Activated CD8-positive, alpha-beta memory T cell treated with anti-CD3 and anti-CD28 coated beads, Interleukin-2, amount 50 U/mL, for 48 hours (primary cell): ENCODE measurements at places on chromosomes 3 and 15.

DNA sequence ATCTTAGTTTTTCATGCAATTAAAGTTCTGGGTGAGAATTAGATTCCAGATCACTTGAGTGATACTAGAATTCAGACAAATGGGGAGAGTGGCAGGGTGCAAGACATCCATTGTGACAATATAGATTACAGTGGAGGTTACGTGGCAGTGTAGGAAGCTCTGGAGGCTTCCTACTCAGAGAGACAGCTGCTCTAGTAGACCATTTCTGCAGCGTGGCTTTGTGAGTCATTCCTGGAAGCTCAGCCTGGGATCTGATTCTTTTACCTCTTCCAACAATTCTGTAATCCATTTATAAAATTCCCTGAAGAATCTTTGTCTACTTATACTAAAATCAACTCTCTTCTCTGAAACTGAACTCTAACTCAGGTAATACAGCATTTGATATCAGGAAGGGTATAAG lies 90.4 kb upstream of the ASB14 start:
- DNase-seq = no peak

DNA sequence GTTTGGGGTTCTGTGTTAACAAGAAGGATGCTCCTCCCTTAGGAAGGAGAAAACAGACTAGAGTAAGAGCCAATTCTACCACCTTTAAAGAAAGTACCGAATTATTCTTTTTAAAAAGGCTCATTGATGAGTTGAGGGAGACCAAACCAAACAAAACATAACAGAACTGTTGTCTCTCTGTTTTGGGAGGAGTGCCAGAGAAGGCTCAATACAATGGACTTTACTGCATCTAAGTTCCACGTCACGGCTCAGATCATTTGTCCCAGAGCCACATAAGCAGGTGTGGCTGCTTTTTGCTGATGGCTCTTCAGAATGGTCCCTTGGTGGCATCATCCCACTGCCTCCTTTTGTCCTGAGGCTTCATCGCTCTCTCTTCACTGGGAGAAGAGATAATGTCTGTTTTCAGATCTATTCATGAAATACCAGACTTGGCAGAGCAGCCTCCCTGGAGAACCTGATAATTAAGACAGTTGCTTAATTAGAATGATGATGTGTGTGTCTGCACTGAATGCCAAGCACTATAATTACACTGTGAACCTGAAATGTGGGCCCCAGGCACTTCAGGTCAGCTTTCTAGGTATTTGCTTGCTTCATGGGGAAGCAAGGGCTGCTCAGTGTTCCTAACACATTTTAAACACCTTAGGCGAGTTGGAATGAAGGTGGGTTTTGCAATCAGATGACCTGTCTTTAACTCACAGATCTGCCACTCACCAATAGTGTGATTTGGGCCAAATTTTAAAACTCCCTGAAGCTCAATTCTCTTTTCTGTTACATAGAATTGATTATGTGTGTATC lies 335.2 kb upstream of the MCTP2 start:
- no peak for DNase-seq

- no peak for DNase-seq
Observed at GRCh38 chr15:63908991-63909390, 75.2 kb upstream of the HERC1 start.

DNA sequence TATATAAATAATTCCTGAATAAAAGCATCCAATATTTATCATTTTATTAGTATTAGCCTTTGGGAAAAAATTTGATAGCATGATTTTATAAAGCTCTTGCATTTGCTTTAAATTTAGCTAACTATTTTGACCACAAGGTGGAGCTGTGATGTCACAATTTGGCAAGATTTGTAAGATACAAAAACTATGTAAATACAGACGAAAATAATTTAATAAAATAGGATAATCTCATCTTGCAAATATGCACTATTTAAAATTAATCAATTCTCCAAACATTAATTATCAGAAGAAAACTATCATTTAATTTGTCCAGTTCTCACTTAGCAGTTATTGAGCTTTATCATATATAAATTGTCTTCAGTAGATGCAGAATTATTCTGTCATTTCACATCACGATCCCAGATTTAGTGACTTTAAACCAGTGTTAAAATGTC lies 95.4 kb downstream of the PLOD2 start:
- DNase-seq = no peak

GRCh38 chr3:62178739-62179600 lies 194.4 kb downstream of the FEZF2 start:
- DNase-seq = no peak

GRCh38 chr3:79405183-79405582 lies 362.6 kb downstream of the ROBO1 start:
- DNase-seq = no peak

DNA sequence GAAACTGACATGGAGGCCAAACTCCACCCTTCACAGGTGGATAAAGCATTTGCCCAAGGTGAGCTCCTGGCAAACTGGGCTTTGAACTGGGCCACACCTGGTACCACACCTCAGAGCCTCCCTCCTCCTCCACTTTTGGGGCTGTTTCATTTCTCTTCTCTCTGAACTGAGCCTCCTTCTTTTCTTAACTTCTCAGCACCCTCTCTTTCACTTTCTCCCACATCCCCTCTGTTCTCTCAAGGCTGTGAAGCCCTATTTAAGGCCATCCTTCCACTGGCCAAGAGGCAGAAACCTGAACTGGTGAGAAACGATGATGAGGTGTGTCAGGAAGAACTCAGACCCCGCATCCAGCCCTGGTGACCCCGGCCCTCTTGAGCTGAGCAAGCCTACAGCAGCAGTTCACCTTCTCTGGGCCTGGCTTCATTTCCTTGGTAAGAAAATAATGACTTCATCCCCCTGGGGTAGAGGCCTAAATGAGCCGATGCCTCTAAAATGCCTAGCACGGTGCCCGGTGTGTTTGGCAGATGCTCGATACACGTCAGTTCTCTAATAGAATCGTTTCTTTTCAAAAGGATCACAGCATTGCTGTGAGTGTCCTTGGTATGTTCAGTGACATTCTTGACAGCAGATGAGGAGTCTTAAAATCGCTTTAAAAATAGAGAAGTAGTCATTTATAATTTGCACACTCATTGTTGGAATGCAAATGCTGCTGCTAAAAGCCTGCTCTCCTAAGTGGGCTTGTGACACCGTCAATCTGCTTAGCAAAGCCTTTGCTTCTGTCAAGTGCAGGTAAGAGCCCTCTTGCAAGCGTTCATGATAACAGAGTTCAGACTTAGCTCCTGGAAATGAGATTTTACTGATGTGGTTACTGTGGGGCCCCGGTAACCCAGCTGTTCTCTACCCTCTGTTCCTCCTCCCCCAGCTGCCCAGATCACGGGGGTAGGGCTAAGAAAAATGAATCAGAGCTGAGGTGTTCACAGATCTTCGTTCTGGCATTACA lies 97.7 kb upstream of the ATP2B2 start:
- peak; percentile 67 for DNase-seq

DNA sequence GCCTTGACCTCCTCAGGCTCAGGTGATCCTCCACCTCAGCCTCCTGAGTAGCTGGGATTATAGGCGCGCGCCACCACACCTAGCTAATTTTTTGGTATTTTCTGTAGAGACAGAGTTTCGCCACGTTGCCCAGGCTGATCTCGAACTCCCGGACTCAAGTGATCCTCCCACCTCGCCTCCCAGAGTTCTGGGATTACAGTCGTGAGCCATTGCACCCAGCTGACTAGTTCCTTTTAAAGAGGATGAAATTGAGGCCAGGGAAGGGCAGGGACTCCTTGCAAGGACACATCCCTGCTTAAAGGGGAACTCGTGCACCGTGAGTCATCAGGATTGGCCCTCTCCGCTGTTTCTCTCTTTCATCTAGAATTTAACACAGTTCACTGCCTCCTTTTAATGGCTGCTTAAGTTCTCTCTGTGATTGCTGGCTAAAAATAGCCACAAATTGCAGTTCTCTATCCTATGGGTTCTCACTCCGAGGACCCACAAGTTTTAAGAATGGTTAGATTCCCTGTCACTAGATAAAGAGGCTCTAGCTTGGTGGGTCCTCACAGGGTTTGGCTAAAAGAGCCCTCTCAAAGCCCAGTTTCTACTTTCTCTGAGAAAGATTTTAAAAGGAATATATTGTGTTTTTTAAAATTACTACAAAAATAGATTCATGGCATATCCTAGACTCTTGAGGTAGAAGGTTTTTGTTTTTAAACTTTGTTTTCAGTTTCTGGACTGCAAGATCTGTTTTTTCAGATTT lies 1.4 kb downstream of the CRTAP start:
- DNase-seq = no peak

GRCh38 chr15:32730677-32731654 lies 13.2 kb downstream of the GREM1 start:
- DNase-seq = no peak

GRCh38 chr3:103421460-103421859 lies 986.6 kb downstream of the ZPLD1 start:
- DNase-seq = no peak

GRCh38 chr3:132083583-132084279 lies 48.9 kb upstream of the CPNE4 start:
- DNase-seq = no peak

DNA sequence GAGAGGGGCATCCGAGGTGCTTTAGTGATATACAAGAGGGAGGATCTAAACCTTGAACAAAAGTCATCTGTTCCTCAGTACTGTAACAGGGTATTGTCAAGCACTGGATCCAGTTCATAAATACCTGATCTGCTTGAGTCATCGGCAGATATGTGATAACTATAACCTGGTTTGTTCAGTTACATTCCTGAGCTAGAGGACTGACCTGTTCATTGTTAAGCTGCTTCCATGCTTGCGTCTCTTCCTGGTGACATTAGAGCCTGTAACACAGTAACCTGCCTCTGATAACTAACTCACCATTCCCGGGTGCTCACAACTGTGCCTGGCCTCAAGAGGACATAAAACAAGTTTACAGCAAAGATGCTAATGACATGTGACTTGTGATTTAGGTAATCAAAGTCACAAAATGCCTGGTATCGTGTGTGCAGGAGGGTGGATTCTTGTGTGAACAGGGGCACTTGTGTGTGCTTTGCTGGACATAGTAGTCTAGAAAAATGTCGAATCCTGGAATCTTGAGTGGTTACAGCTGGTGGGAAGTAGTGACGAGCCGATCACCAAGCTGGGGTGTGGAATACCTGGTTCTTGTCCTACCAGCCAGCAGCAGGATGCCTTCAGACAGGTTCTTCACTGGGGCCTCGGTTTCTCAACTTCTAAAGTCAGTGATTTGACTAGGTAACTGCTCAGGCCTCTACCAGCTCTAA lies 30.9 kb upstream of the POLR2M start:
- no peak for DNase-seq
